Ureter (tissue), 1 donor: ENCODE measurements at places on chromosomes 3 and 15. TPM values are rescaled to one million over a fixed set of nuclear protein-coding genes. Genes with fewer than 3 reads are reported as not detected.

SPTBN5 gene
- total RNA-seq: 11.9 TPM

DLL4 gene
- total RNA-seq: 15.2 TPM

GABRG3 gene
- total RNA-seq: 1.6 TPM

EPHB3 gene
- total RNA-seq: 4.9 TPM

GRK7 gene
- not detected for total RNA-seq

BAHD1 gene
- total RNA-seq: 29.0 TPM

FAN1 gene
- 27.8 TPM for total RNA-seq

ACTRT3 gene
- 4.0 TPM for total RNA-seq

ERC2 gene
- total RNA-seq: 1.1 TPM

RBM5 gene
- total RNA-seq: 220 TPM

TMEM207 gene
- total RNA-seq: not detected

RBP2 gene
- total RNA-seq: not detected

SKOR1 gene
- 0.60 TPM for total RNA-seq

SNX33 gene
- 34.2 TPM for total RNA-seq

MRPL46 gene
- 31.0 TPM for total RNA-seq

KIF23 gene
- total RNA-seq: 3.0 TPM

GOLGA8A gene
- 96.5 TPM for total RNA-seq

PPP1R14D gene
- total RNA-seq: not detected

- no peak for DNase-seq
Observed at GRCh38 chr3:151476344-151477018, 15.6 kb upstream of the IGSF10 start.

DNA sequence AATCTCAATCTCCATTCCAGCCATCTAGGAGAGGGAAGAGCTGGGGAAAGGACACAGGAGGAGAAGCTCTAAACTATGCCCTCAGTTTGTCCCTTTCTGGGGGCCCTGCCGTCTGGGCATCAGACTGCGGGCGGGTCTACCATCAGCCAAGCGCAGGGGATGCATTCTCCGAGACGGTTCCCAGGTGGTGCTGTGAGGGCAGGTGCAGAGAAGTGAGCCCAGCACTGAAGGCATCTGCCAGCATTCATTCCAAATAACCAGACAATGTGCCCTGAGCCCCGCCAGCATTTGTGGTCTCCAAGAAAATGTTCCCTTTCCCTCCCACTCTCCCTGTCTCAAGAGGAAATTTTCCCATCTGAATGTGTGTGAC, 265.7 kb downstream of the XXYLT1 start:
- no peak for DNase-seq

GRCh38 chr3:157405457-157405856, 31.2 kb upstream of the PTX3 start:
- DNase-seq: no peak

- DNase-seq: no peak
Observed at GRCh38 chr15:98764291-98764690, 116.0 kb downstream of the IGF1R start.

GRCh38 chr3:169591159-169591951, 72.2 kb downstream of the MECOM start:
- DNase-seq: no peak

DNA sequence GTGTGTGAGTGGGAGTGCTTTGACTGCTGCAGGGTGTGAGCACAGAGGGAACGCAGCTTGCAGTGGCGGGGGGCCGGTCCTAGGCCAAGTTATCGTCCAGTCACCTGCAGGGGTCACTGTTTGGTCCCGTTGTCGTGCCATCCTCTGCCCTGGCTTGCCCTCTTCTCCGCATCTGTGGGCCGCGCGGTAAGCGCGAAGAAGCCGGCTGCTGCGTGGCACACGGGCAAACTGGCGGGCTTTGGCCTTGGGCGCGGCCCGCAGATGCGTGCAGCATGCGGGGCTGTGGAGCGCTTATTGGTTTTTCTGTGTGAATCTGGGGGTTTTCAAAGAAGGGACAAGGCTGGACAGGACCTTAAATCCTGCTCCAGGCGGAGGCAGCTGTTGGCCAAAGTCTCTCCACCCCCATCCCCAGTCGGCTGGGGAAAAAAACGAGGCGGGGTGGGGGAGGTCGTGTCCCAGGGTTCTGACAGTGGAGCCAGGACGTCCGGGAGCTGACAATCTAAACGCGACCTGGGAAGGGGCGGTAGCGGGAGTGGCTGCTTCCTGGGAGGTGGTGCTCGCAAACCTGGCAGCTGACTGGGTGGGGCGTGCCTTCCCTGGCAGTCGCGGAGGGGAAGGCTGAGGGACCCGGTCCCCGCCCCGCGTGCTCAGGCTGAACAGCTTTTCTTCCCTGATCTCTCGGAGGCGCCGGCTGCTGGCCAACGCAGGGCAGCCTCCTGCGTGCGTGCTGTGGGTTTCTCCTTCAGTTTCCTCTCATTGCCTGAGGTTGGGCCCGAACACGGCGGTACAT, 39.7 kb upstream of the VEPH1 start:
- DNase-seq: peak; percentile 77

- no peak for DNase-seq
Observed at GRCh38 chr3:155154255-155154654, 74.1 kb downstream of the MME start.

DNA sequence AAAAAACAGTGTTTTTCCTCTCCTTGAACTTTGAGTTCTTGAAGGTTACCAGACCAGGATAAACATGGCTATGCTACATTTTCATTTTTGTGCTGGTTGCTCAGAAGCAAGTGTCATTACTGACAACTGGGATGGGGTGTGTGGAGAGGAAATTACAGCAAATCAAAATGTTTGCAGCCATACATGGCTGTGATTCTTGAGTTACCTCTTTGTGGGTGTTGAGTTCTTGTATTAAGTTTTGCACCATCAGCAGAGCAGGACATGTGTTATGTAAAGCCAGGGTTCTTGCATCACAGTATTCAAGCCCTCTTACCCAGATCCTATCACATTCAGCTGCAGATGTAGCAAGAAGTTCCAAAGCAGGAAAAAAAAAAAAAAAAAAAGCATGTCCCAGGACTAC, 53.9 kb upstream of the ATOSA start:
- DNase-seq: no peak

GRCh38 chr3:61978460-61979419, 394.6 kb downstream of the FEZF2 start:
- no peak for DNase-seq

- no peak for DNase-seq
Observed at GRCh38 chr3:58206406-58207011, 4.3 kb downstream of the DNASE1L3 start.

GRCh38 chr3:175307642-175308041, 448.5 kb downstream of the NAALADL2 start:
- no peak for DNase-seq

DNA sequence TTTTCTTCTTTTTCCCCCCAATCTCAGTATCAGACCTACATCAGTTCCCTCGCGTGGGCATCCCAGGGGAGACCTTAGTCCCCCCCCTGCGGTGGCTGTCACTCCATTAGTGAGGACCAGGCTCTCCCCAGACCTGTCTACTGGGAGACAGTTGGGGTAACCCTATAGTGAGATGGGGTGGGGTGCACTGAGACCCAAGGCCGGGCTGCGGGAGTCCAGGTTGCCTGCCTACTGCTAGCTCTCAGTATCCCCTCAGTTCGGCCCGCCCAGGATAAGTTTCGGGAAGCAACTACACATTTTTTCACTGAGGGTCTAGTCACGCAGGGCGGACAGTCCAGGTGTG, 671 bp upstream of the DCUN1D1 start:
- DNase-seq: no peak

- no peak for DNase-seq
Observed at GRCh38 chr3:46468753-46469600, 4.3 kb upstream of the LTF start.

DNA sequence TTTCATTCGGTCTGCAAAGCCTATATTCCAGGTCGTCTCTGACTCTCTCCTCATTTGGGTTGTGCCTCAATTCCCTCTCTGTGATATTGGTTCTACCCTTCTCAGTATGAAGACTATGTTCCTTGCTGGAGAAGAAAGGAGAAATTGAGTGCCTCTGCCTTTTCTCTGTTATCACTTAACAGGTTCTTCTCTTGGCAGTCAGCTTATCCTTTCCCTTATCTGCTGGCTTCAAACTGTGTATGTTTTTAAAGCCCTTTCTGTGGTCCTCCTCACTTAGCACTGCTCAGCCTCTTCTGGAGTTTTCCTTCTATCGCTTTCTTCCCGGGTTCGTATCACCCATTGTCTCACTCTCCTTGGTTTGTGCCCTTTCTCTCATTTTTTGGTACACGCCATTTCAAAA, 65.3 kb upstream of the FSTL1 start:
- no peak for DNase-seq

GRCh38 chr3:94115482-94115881, 52.6 kb downstream of the NSUN3 start:
- DNase-seq: no peak

DNA sequence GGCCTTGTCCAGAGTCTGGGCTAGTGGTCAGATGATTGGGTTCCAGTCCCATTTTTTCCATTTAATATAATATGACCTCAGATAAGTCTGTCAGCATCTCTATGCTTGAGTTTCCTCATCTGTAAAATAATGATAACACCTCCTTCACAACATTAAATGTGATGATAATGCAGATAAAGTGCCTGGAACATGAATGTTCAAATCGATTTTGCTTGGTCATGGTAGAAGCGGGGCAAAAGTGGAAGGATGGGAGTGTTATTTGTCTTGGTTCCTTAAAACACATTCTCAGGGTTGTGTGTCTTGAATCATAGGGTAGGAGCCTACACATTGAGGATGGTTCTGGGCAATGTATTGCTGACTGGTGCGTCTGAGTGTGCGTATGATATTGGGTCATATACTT, 16.9 kb downstream of the ARIH2 start:
- no peak for DNase-seq

GRCh38 chr3:182412066-182412465, 381.2 kb upstream of the ATP11B start:
- DNase-seq: no peak

- no peak for DNase-seq
Observed at GRCh38 chr3:41693799-41694198, 268.1 kb downstream of the ULK4 start.

GRCh38 chr3:172339892-172340291, 108.4 kb downstream of the GHSR start:
- no peak for DNase-seq

- DNase-seq: no peak
Observed at GRCh38 chr3:185175370-185175987, 22.6 kb upstream of the C3orf70 start.

GRCh38 chr3:190522621-190523222, 8.8 kb downstream of the IL1RAP start:
- DNase-seq: no peak

GRCh38 chr3:3082234-3082924, 27.8 kb downstream of the IL5RA start:
- DNase-seq: no peak

- no peak for DNase-seq
Observed at GRCh38 chr3:74562558-74563269, 51.7 kb downstream of the CNTN3 start.

DNA sequence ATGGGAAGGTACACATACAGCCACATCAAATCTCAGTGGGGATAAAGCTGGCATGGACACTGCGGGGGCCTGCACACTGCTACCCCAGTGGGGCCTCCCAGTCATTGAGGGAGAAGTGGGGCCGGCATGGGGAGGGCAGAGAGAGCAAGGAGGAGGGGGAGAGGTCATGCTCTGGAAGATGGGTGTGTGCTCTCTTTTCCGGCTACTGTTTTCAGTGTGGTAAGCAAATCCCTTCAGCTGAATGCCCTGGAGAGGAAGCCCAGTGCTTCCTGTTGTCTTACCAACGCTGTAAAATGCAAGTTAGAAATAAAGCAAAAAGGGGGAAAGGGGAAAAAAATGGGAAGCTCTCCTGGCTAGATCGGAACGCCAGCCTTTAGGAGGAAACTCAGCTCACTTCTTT, 30.8 kb downstream of the NRROS start:
- DNase-seq: no peak

DNA sequence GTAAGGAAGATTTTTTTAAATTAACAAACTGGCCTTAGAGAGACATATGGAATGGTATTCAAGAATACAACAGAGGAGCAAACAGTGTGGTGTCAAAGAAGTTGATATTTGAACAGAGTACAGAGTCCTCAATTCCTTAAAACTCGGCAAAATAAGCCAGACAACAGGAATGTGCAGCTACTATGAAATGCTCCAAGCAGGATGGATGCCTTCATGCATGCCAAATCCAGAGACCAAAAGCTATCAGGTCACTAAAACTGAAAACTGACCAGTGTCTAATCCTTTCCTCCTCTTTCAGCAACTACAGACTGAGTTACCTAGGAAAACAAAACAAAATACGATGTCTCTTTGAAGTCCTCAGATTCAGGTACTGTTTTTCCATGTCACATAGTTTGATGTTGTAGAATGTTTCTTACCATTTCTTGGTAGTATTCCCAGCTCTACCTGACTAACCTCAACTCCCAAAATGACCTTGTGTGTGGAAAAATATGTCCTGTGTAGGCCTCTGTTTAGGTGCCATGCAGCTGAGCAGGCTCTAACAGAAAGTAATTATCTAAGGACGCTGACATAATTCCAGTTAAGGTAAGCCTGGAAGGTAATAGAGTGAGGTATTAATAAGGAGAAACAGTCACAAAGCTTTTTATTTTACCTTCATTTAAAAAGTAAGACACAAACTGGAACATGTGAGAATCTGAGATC, 46.9 kb downstream of the TBL1XR1 start:
- DNase-seq: no peak

DNA sequence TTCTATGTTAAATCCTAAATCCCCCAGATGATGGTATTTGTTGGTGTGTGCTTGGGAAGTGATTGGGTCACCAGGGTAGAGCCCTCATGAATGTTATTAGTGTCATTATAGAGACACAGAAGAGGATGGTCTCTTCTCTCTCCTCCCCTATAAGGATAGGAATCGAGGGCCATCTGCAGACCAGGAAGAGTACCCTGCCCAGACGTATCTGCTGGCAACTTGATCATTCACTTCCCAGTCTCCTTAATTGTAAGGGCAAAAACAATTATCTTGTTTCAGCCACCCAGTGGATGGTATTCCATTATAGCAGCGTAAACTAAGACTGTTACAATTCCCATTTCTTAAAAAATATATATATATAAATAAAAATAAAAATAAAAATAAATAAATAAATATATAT, 892.2 kb downstream of the SI start:
- no peak for DNase-seq

- DNase-seq: no peak
Observed at GRCh38 chr3:23964537-23965235, 19.6 kb downstream of the NR1D2 start.

DNA sequence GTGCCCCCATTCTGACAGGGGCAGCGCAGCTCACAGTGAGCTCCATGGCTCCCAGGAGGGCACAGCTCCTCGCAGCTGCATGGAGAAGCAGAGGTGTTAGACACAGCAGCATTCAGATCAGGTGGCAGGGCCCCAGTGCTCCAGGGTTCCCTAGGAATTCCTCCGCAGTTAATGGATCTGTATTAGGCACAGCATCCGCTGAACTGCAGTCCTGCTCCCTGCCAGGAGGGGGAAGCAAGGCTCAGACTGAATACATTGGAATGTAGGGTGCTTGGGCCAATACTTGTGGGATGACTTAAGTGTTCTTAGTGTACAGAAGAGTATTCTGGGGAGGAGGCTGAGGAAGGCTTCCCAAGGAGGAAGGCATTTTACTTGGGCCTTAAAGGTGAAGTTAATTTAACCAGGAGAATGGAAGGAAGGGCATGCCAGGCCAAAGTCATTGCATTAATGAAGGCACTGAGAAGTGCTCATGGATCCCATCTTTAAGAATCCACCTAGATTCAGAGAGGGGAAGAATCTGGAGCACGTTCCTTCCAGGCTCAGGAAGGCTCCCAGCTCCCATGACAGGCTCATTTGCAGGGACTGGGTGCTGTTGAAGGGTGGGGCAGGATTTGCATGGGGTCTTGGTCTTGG, 111.6 kb downstream of the RAB11A start:
- peak; percentile 55 for DNase-seq
